ENCODE measurements at places on chromosomes 11 and 22.

DNA sequence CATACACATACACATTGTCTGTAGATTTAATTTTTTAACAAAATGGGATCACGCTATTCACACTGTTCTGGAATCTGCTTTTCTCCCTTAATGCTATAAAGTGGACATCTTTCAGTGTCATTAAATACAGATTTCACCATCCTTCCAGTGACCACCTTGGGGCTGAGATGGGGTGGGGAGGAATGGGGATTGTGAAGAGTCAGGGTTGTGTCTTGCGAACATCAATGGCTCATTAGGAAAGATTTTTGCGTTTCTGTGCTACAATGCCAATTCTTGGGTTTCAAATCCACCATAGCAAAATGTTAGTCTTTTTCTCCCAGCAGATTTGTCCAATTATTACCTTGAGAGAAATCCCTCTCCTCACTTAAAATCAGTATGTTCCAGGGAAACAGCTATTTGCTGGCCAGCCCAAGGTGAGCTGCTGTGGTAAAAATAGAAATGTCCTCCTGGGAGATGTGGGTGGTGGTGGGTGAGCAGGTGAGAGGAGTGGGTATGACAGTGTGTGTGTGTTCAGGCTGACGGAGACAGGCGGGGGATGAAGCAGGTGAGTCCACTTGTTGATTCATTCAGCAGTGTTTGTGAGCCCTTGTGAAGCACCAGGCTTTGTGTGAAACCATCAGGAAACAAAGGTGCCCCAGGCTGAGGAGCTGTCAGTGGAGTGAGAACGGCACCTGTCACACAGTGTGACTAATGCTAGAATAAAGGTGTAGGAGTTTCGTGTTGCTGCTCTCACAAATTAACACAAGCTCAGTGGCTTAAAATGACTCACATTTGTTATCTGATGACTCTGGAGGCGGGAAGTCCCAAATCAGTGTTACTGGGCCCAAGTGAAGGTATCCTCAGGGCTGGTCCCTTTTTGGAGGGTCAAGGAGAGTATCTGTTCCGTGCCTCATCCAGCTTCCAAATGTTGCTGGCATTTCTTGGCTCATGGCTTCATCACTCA, 1.7 kb upstream of the CBX6 start:
- H3K4me1 ChIP-seq: peaks cover 38% of the 10 kb centered on the region
- no peaks in the 10 kb centered on the region for H3K27me3 ChIP-seq
- no peak overlapping the region for H3K4me3 ChIP-seq

- no peaks in the 10 kb centered on the region for H3K4me1 ChIP-seq
- no peak for DNase-seq
- H3K27me3 ChIP-seq: no peaks in the 10 kb centered on the region
- H3K27ac ChIP-seq: no peak overlapping the region
- no peak overlapping the region for H3K4me3 ChIP-seq
- H3K36me3 ChIP-seq: no peaks in the 10 kb centered on the region
Observed at GRCh38 chr22:22130953-22131608, 113.5 kb upstream of the VPREB1 start.

DNA sequence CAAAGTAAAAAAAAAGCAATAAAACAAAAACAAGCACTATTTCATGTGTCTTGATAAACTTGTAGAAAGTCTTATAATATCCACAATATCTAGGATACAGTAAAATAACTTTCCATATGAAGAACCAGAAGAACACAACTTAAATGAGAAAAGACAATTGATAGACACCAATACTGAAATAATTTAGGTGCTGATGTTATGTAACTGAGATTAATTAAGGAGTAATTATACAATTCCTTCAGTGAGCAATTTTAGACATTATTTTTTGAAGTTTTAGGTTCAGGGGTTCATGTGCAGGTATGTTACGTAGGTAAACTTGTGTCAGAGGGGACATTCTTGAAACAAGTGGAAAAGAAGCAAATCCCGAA, 88.3 kb upstream of the VPREB1 start:
- DNase-seq: no peak
- H3K27ac ChIP-seq: no peak overlapping the region
- no peaks in the 10 kb centered on the region for H3K36me3 ChIP-seq
- H3K27me3 ChIP-seq: no peaks in the 10 kb centered on the region
- H3K4me1 ChIP-seq: no peaks in the 10 kb centered on the region

GRCh38 chr22:25729016-25729995, 12.7 kb upstream of the MYO18B start:
- H3K36me3 ChIP-seq: no peaks in the 10 kb centered on the region
- no peak overlapping the region for H3K27ac ChIP-seq
- no peaks in the 10 kb centered on the region for H3K4me1 ChIP-seq
- DNase-seq: no peak
- H3K27me3 ChIP-seq: no peaks in the 10 kb centered on the region
- H3K4me3 ChIP-seq: no peak overlapping the region

DNA sequence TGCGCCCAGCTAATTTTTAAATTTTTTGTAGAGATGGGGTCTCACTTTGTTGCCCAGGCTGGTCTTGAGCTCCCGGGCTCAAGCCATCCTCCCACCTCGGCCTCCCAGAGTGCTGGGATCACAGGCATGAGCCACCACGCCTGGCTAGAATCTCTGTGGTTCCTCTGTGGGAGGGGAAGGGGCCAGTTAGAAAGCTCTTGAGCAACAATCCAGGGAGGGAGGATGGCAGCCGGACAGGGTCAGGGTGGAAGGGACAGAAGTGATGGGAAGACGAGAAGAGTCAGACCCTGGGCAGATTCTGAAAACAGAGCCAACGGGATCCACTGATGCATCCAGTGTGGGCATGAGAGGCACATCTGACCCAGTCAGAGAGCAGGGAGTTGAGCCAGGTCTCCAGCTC, 38.9 kb upstream of the MN1 start:
- H3K36me3 ChIP-seq: no peaks in the 10 kb centered on the region
- no peaks in the 10 kb centered on the region for H3K4me1 ChIP-seq
- H3K27me3 ChIP-seq: no peaks in the 10 kb centered on the region
- no peak overlapping the region for H3K4me3 ChIP-seq
- no peak for DNase-seq
- H3K27ac ChIP-seq: no peak overlapping the region

DNA sequence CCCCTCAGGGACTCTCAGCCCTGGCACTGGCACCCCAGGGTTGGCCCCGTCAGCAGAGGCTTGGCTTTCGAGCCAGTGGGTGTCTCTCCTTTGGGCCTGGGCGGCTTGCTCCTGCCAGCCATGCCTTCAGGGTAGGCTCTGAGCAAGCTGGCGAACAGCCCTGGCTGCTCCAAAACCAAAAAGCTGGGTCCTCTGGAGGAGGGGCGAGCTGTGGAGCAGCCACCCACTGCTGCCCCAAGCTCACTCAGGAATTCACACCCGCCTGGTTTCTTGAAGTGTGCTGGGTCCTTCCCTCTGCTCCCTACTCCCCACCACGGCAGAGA, 6.2 kb downstream of the YDJC start:
- no peak overlapping the region for H3K27ac ChIP-seq
- DNase-seq: no peak
- no peak overlapping the region for H3K4me3 ChIP-seq

GRCh38 chr22:23250785-23251363, 70.6 kb downstream of the BCR start:
- H3K36me3 ChIP-seq: peaks cover 14% of the 10 kb centered on the region
- peaks cover 22% of the 10 kb centered on the region for H3K4me1 ChIP-seq
- H3K27me3 ChIP-seq: no peaks in the 10 kb centered on the region
- DNase-seq: no peak

- no peak overlapping the region for H3K27ac ChIP-seq
- no peaks in the 10 kb centered on the region for H3K36me3 ChIP-seq
- no peaks in the 10 kb centered on the region for H3K27me3 ChIP-seq
- DNase-seq: no peak
- H3K4me3 ChIP-seq: no peak overlapping the region
Observed at GRCh38 chr11:103202048-103202651, 92.9 kb downstream of the DYNC2H1 start.

DNA sequence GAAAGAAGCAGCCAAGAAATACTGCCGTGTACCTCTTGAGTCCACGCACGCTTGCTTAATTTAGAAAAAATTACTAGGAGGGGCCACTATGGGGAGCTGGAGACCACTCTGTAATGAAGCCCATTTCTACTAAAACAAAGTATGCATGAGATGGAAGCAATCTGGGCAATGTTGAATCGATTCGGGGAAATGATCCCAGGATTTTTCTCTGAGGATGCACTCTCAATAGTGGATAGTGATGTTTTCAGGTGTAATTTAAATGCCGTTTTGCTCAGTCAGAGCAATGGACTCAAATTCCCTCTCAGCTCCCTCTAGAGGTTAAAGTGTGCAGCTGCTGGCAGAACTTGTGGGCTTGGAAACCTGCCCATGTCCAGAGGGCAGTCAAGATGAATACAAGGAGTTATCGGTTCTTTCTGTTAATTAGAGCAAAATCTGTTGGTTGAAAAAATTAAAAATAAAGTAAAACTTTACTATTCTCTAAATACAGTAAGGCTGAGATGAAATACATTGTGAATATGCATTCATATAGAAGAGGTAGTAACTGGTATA, 64.1 kb downstream of the ME3 start:
- no peaks in the 10 kb centered on the region for H3K36me3 ChIP-seq
- no peak overlapping the region for H3K4me3 ChIP-seq
- no peak for DNase-seq
- no peaks in the 10 kb centered on the region for H3K27me3 ChIP-seq

DNA sequence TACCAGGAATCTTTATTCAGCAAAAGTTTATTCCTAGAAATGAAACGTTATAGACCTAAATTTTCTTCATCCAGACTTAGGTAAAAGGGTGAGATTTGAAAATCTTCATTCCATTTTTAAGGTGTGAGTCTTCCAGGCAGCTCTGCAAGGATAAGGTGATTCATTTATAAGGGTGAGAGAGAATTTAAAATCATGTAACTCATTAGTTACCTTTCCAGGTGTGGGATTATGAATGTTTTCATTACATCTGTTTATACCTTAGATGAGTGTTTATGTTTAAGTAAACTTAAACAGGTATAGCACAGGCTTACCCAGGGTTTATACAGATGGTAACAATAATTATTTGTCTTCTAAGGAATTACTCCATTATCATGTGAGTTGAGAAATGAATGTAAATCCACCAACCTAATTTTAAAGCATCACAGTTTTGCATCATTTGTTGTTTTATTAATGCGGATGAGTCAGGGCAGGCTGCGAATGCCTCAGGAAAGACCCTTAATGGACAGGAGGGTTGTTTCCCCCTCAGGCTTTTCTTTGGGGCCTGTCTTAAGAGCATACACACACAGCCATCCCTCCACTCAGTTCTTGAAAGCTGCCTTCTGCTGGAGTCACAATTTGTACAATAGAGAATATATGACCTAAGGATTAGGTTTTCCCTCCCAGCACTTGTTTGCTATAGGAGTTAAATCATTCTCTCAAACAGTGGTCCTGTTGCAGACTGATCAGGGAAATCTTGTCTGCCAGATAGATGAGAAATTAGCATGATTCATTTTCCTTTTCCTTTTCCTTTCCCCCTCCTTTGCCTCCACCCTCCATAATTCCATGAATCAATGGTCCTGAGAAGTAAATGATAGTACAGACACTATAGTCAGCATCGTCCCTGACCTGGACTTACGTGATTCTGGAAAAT, 3.0 kb downstream of the PRSS23 start:
- no peak overlapping the region for H3K27ac ChIP-seq
- no peak overlapping the region for H3K4me3 ChIP-seq
- H3K27me3 ChIP-seq: peaks cover 8% of the 10 kb centered on the region
- no peaks in the 10 kb centered on the region for H3K4me1 ChIP-seq
- no peaks in the 10 kb centered on the region for H3K36me3 ChIP-seq

GRCh38 chr11:126423154-126423553, 67.7 kb downstream of the ST3GAL4 start:
- no peaks in the 10 kb centered on the region for H3K27me3 ChIP-seq
- H3K4me1 ChIP-seq: no peaks in the 10 kb centered on the region
- no peaks in the 10 kb centered on the region for H3K36me3 ChIP-seq
- H3K4me3 ChIP-seq: no peak overlapping the region

- no peak overlapping the region for H3K27ac ChIP-seq
- H3K4me3 ChIP-seq: no peak overlapping the region
- H3K4me1 ChIP-seq: peaks cover 5% of the 10 kb centered on the region
- no peak for DNase-seq
- H3K36me3 ChIP-seq: no peaks in the 10 kb centered on the region
Observed at GRCh38 chr11:61553373-61554171, 27.3 kb downstream of the SYT7 start.

DNA sequence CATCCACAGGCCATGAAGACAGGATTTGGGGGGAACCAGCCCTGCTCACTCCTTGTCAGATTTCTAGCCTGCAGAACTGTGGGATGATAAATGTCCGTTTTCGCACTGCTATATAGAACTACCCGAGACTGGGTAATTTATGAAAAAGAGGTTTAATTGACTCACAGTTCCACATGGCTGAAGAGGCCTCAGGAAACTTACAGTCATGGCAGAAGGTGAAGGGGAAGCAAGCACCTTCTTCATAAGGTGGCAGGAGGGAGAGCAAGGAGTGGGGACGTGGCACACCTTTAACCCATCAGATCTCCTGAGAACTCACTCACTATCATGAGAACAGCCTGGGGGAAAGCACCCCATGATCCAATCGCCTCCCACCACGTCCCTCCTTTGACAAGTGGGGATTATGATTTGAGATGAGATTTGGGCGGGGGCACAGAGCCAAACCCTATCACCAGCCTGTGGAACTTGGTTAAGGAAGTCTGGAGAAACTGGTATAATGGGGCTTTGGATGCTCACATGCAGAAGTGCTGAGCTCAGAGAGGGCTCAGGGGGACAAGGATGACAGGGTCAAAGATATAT, 50.7 kb downstream of the MYEOV start:
- H3K36me3 ChIP-seq: no peaks in the 10 kb centered on the region
- no peak overlapping the region for H3K4me3 ChIP-seq

DNA sequence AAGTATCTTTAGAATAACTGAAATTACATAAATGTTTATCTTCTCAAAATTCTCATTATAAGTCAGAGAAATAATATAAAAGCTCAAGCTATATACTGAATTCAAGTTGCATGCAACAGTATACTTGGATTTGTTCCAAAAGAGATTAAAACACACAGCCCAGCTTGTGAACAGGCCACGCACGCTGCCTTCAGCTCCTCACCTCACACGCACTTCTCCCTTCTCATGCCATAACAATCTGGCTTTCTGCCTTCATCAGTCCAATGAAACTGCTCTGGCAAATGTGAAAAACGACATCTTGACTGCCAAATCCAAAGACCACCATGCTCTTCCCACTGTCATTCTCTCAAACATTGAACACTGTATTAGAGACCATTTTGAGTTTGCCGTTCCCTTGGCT, 22.1 kb downstream of the ATP6V1E1 start:
- no peaks in the 10 kb centered on the region for H3K27me3 ChIP-seq
- H3K27ac ChIP-seq: no peak overlapping the region
- peaks cover 36% of the 10 kb centered on the region for H3K36me3 ChIP-seq
- H3K4me3 ChIP-seq: no peak overlapping the region

- peak within 1 kb of the TSS; percentile 64 for H3K4me3 ChIP-seq
- peaks cover 6% of the 10 kb centered on the region for H3K27me3 ChIP-seq
- no peaks in the 10 kb centered on the region for H3K36me3 ChIP-seq
Observed at GRCh38 chr22:43923631-43924464, at the start of gene PNPLA3. TSS of gene PNPLA3 (plus strand) at chr22:43923805. CDS start at chr22:43923912, 107 bp downstream.

- no peaks in the 10 kb centered on the region for H3K4me1 ChIP-seq
- no peak overlapping the region for H3K4me3 ChIP-seq
- no peaks in the 10 kb centered on the region for H3K27me3 ChIP-seq
- H3K27ac ChIP-seq: no peak overlapping the region
Observed at GRCh38 chr11:129265125-129265788, 73.1 kb upstream of the ARHGAP32 start.

GRCh38 chr11:94630221-94630620, 63.1 kb downstream of the PIWIL4 start:
- H3K27me3 ChIP-seq: no peaks in the 10 kb centered on the region
- H3K4me1 ChIP-seq: no peaks in the 10 kb centered on the region
- no peak for DNase-seq
- H3K36me3 ChIP-seq: no peaks in the 10 kb centered on the region
- H3K4me3 ChIP-seq: no peak overlapping the region

Data from effector memory CD4-positive, alpha-beta T cell (primary cell).